ENCODE measurements at places on chromosomes 6 and 20. TPM values are rescaled to one million over a fixed set of nuclear protein-coding genes. Genes with fewer than 3 reads are reported as not detected.

C20orf204 gene
- total RNA-seq, result 1.9 TPM

GNRH2 gene
- total RNA-seq, result not detected

AVP gene
- not detected for total RNA-seq

RAD21L1 gene
- not detected for total RNA-seq

C6orf163 gene
- total RNA-seq, result 2.1 TPM

TUBB2B gene
- 0.46 TPM for total RNA-seq

SLC17A2 gene
- total RNA-seq, result not detected

Measured in upper lobe of right lung (tissue), 1 donor.